HCT116 (cell line): ENCODE measurements at places on chromosomes 12 and 14.

DNA sequence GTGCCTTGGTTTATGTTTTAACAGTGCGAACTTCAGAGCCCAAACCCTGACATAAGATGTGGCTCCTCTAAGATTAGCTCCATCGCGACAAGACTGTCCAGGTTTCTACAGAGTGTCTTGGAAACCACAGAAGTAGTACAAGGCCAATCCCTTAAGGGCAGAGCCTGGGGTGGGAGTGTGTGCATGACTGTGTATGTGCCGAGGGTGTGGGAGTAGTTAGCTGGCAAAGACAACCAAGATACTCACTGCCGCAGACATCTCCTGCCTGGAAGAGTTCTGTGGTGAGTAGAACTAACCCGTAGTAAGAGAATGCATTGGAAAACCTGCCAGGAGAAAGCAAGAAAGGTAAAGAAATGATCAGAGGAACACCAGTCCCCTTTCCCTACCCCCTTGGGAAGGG lies 54.1 kb downstream of the DAO start:
- DNase-seq = no peak

DNA sequence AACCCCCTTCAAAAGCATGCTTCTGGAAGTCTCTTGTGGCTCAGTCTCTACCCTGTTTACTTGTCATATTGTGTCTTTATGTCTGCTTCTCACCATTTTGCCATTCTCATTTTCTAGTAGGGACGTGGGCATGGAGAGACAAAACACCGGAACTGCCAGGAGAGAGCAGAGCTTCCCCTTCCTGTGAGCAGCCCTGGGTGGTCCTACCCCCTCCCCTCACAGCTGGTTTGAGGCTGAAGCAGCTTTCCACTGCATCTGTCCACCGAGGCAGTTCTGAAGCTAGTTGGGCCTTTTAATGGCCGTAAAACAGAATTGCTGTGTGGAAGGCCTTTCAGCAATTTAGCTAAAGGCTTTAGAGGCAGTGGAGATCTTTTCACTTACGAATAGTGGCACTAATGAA lies 77.0 kb downstream of the PELI2 start:
- no peak for DNase-seq

DNA sequence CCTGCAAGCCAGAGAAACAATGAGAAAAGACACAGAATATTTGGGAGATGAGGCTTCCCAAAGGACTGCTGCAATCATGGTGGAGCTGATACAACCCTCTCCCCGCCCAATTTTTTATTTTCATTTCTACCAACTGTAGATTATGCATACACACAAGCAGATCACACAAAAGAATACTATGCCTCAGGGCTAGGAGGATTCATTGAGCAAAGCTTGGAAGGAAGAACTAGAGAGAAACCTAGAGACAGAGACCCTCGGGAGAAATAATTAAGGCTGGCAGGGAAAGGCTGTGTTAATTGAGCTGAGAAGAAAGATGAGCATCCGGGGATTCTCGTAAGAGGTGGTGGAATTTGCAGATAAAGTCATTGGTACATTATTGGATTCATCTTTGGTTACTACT lies 9.9 kb upstream of the WNT5B start:
- DNase-seq = no peak

GRCh38 chr14:51824191-51824590 lies 36.2 kb upstream of the GNG2 start:
- DNase-seq = no peak

DNA sequence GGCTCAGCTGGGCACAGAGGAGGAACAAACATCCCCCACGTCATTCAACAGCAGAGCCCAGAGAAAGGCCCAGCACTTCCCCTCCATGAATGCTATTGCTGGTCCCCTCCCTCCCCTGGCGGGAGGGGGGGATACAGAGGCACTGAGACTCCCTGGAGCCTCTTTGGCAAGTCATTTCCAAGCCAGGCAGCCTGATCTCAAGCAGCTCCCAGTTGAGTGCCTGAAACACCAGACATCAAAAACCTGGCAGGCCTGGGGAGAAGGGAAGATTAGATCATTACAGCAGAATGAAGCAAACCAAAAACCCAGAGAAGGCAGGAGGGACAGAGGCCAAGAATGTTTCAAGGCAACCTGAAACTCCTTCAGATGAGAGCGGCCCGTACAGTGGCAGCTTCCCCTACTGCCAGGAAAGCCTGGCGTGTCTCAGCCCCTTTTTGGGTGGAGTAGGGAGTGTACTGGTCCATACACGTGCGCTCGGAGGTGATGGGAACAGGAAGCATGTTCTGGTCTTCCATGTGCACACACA lies 92.1 kb downstream of the LRRC74A start:
- no peak for DNase-seq

- DNase-seq = no peak
Observed at GRCh38 chr14:97458661-97459579, 661.7 kb downstream of the VRK1 start.

- no peak for DNase-seq
Observed at GRCh38 chr12:95942101-95942523, 302 bp downstream of the CCDC38 start.

- DNase-seq = no peak
Observed at GRCh38 chr12:128818065-128819022, 5.4 kb downstream of the SLC15A4 start.

DNA sequence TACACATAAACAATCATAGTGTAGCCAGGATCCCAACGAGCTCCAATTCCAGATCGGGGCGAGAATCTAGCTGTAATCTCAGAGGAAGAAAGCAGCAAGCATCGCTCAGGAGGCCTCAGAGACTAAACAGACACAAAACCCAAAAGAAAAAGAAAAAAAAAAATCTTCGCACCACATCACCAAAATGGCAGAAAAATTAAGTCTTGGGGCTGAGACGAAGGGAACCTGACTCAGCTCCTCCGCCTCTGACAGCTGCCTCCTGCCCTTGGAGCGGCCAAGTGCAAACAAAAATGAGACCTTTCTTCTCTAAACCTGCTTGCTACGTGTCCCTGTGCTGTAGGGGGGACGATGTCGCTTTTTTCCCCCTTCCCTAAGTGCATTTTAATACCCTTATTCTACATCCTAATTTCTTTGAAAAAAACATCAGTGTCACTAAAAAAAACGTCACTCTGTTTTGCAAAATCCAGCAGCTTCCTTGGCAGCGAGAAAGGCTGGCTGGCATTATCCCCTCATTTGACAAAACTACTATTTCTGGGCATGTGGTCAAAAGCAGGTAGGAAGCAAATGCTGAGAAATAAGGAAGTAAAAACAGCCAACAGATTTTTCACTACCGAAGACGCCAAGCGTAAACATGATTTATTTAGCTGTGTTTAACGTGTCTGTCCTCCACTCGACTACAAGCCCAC lies 30.5 kb downstream of the BCL11B start:
- no peak for DNase-seq
